DMS53 (cell line): ENCODE measurements at places on chromosomes 5 and 9.

DNA sequence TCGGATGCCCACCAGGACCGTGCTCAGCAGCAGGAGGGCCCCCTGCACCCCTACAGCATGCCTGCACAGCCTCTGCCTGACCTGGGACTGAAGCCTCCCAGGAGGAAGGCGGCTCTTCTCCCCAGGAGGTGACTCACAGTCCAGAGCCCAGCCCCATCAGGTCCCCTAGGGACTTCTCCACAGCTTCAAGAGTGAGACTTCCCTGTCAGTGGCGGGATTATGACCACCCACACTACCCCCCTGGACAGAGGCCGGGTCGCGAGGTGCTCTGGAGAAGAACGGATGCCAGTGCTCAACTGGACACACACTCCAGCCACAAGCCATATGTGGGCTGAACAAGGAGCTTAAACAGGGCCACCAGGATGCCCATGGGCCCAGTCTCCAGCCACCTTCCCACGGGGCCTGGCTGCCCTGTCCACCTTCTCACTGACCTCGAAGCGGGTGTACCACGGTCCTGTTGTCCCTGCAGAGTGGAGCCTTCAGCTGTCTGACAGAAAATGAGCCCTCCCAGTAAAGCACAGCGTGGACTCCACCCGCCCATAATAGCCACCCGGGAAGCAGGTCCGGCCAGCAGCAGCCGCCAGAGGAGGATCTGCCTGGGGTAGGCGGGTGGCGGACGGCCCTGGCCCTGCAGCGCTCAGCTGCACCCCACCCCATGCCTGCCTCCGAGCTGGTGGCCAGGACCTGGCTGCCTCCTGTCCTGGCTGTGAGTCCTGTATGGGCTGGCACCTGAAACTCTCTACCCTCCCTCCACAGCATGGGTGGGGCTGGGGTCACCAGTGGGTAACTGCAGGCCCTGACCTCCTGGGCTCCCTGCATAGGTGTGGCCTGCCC is 54.7 kb downstream of the SEMA4D start:
- no peak for DNase-seq

- DNase-seq, result no peak
These were observed 229.0 kb downstream of the ARL15 start for GRCh38 chr5:54081415-54081814.

DNA sequence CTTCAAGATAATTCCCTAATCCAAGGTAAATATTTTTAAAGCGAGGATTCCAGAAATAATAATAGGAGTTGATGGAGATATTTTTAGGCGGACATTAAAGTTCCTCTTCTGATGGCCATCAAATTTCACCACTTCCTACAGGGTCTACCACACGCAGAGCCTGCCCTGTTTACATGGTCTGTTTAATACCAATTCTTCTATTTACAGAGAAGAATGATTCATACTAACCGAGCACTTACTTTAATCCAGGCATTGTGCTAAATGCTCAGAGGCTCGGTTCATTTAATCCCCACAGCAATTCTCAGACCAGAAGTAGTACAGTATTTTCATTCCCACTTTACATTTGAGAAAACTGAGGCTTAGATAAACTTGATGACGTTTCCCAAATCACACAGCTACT is 3.0 kb upstream of the ITGA1 start:
- DNase-seq, result peak; percentile 92

- DNase-seq, result no peak
These were observed 379.0 kb upstream of the SLC30A5 start for GRCh38 chr5:68714810-68715209.

DNA sequence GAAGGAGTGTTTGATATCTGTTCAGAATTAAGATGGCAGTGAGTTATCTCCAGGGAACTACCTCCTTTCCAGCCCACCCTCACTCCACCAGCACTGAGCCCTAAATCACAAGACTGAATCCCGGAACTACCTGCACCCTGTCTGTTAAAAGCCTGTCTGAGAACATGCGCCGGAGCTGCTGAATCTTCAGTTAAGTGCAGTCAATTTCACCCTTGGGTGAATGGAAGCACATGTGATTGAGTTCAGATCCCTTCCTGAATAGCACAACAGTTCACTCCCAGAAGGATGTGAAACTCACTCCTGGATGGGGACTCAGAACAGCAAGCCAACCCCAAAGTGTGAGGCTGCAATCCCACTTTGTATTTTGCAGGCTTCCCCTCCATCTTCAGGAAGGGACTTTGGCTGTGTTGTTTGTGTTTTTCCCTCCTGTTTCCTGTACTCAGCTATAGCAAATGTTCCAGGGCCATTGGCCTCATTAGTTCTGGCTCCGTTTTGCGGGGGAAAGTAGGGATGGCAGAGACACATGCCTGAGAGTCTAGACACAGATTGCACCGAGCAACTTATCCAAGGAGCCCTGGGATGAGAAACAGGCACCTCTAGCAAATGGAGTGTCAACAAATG is 43.4 kb downstream of the DPYSL3 start:
- no peak for DNase-seq
